ENCODE measurements at places on chromosomes 11 and 22.

- DNase-seq: no peak
Observed at GRCh38 chr11:30561691-30562415, 24.3 kb downstream of the MPPED2 start.

DNA sequence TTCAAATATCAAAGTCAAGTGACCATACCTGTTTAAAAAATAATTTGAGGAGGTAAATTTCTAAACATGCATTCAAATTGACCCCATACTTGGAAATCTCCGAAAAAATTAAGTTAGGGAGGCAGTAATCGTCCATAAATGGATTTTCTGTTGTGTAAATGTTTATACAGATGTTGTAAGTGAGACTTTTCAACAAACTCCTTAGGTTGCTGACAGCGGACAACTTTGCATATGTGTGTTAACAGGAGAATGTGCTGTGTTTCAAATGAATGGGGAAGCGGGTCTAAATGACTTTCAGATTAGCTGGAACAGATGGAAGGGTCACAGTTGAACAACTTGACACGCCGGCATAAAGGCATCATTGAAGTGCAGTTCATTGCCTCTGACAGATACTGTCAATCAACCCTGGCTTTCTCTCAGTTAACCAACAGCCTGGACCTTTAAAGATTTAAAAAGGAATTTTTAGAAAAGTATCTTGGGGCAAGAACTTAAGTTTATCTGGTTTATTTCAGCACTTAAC is 98.2 kb upstream of the DBX1 start:
- no peak for DNase-seq

GRCh38 chr11:69462106-69462951 is 19.1 kb upstream of the LINC01488 start:
- no peak for DNase-seq

DNA sequence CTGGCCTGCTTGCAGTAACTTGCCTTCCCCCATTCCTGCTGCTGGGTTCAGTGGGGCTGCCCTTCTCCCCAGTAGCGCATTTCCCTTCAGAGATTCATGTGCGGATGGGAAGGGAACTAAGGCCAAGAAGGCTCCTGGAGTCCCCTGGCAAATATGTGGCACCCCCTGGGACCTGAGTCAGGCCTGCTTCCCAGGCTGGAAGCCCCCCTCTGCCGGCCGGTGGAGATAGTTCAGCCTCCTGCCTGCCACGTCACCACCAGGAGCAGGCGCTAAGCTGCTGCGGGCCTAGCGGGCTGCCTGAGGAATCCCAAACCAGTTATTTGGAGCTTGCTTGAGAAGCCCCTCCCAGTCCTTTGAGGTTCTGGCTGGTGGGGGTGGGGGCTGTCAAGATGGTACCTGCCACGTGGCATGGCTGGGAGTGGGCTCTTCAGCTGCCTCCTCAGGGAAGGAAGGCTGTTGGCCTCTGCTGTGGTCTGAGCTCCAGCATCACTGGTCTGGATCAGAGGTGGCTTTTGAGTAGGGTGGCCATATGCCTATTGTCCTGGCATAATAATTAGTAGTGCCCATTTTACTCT is 2.0 kb downstream of the SERPINH1 start:
- peak; percentile 49 for DNase-seq

- DNase-seq: no peak
Observed at GRCh38 chr11:72609045-72609444, 65.2 kb downstream of the PDE2A start.

DNA sequence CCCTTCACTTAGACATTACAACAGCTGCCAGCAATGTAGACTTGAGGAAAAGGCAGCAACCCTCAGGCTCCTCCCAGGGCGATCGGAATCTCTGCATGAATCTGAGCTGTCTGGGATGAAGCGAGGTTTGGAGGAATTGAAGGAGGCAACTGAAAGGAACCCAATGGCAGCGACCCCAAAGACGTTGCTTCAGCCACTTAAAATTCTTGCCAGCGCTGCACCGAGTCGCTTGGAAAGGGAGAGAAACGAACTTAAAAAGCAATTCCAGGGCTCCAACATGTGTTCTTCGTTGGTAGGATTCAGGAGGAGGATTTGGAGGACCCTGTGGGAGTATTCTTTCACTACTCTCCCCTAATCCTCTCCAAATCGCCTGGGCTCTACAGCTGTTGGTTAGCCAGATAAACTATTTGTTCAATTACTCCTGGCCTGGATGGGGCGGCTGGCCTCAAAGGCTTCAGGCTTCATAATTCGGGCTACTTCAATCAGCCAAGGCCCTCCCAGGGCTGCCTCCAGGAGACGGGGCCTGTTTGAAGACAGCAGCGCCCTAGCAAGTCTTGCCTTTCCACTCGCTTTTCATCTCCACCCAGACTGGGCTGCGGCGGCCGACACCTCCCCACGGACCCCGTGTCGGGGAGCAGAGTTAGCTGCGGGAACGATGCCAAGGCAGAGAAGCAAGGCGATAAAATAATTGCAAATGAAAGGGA is 72.4 kb upstream of the TMEM45B start:
- no peak for DNase-seq

DNA sequence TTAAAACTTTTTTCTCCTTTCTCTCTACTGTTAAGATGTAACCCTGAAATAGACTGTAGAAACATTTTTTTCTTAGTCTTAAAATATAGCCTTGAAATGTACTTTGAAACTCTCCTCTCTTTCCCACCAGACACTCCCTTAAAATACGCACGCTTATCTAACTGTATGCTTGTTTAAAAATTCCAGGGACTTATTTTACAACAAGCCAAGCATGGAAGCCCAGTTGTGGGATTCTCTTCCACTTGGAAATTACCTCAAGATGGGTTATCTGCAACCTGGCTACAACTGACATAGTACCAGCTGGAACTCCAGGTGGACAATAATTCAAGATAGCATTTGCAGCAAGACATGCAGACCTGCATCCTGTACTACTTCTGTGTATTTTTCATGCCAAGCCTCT is 12.1 kb upstream of the CHORDC1 start:
- DNase-seq: no peak

GRCh38 chr11:132913295-132913694 is 619.0 kb downstream of the OPCML start:
- no peak for DNase-seq

- no peak for DNase-seq
Observed at GRCh38 chr11:11044137-11044855, 186.4 kb upstream of the ZBED5 start.

DNA sequence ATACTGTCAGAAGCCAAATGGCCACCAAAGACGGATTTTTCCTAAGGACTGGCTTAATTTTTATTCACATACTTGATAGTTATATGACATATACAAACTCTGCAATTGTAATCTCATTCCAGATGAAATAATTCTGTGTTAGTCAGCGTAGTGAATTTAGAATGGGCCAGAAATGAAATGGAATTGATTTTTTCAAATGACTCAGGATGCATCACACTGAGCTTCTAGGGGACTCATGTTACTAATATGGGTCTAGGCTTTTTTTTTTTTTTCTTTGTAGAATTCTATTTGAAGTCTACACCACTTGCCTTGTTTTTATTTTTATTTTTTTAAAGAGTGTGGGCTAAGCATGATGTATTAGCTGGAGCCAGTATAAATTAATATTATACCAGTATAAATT is 62.7 kb downstream of the SPECC1L start:
- no peak for DNase-seq

- DNase-seq: no peak
Observed at GRCh38 chr11:61701242-61701886, 21.2 kb downstream of the DAGLA start.

DNA sequence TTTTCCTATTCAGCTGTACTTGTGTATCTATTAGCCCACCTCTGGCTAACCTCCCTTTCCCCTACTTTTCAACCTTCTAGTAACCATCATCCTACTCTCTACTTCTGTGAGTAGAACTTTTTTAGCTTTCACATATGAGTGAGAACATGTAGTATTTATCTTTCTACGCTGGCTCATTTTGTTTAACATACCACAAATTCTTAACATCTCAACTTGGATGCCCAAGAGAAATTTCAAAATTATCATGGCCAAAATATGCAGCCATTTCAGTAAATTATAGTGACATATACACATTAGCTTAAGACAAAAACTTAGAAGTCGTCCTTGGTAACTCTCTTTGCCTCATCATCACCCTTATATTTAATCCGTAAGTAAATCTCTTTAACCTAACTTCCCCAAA is 34.7 kb downstream of the LUZP2 start:
- DNase-seq: no peak

GRCh38 chr11:82682003-82682751 is 51.5 kb downstream of the FAM181B start:
- peak; percentile 44 for DNase-seq

GRCh38 chr11:134380785-134381184 is 31.3 kb downstream of the B3GAT1 start:
- DNase-seq: no peak

- DNase-seq: no peak
Observed at GRCh38 chr11:131814108-131814507, 443.7 kb downstream of the NTM start.

DNA sequence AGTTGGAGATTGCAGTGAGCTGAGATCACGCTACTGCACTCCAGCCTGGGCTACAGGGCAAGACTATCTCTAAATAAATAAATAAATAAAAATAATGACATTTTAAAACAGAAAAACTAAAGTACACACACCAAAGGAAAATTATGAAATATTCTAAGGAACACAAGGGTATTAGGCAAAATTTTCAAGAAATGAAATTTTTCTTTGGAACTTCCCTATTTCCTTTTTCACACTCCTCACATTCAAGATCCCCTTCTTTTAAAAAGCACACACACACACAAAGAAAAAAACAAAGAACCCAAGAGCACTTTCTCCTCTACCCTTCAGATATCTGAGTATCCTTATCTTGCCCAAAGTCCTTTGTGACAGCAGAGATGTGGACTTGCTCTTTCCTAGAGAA is 92.8 kb downstream of the CCDC73 start:
- no peak for DNase-seq

DNA sequence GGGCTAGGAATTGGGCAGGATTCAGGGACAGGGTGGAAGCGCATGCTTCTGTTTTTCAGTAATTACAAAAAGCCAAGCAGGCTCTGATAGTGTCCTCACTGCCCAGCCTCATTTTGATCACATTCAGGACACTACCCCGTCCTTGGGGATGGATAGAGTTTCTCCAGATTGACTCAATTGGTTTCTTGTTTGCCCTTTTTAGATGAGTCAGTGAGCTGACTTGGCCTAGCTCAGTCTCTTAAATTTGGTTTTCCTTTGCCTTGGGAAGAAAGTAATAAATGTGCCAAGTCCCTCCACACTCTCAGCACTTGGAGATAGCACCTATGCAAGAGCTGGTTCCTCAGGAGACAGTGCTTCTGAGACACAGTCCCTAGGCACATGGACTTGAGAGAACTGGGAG is 25.5 kb downstream of the DKK3 start:
- DNase-seq: no peak

GRCh38 chr11:47997063-47998053 is 17.0 kb downstream of the PTPRJ start:
- DNase-seq: no peak

All from RCC 7860 (cell line).